ENCODE measurements at places on chromosomes 3 and 15.

GRCh38 chr15:94761574-94761973, 530.2 kb downstream of the MCTP2 start:
- no peak for DNase-seq

DNA sequence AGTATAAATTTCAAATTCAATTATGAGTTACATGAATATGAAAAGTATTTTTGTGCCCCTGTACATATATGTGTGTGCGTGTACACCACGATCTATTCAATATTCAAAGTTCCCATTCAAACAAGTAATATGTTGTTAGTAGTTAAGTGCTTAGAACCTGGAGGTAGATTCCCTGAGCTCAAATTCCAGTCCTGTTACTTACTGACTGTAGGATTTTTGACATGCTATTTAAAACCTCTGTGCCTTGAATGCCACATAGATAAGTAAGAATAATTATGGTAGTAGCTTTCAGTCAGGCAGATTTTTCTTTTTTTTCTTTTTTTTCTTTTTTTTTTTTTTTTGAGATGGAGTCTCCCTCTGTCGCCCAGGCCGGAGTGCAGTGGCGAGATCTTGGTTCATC, 53.3 kb upstream of the CMSS1 start:
- no peak for DNase-seq

DNA sequence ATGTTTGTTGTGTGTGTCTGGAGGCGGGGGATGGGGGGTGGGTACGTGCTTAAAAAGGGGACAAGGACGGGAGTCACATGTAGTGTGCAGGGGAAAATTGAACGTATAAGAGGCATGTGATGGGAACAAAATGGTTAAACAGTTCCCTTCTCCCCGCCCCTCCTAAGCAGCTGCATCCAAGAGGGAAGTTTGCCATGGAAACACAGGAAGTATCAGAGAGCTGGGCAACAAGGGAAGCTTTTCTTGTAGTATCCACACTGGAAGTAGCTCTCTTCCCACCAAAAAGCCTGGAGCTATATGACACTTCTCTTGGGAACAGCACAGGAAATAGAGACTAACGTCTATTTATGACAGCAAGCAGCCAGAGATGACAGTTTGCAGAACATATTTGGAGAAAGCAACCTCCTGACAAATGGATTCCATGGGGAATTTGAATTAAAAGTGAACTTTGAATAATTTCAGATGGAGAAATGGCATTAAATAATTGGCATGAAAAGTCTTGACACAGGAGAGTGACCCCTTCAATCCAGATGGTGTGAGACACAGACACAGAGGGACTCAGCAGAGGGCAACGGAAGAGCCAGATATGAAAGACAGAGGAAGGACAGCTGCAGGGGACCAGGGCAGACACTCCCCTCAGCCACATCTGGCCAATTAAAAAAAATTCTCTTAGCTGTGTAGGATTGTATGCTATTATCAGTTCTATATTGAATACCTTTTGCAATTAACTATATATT, 294.2 kb upstream of the TBL1XR1 start:
- DNase-seq, result no peak

DNA sequence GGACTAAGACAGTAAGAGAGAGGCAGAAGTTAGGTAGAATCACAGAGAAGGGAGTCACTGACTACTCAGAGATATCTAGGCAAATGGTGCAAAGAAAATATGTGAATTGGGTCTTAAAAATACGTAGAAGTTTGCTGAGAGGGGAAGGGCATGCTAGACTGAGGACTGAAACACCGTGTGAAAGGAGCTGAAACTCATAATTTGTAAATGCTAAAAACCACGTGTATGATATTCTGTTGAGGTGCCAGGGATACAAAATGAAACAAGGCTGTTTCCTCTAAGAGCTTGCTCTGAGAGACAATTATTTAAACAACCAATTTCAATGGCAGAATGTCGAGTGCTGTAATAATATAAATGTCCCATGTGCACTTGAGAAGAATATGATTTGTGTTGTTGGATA, 47.2 kb downstream of the NCK1 start:
- DNase-seq, result no peak

- no peak for DNase-seq
Observed at GRCh38 chr3:173096140-173096539, 44.9 kb downstream of the SPATA16 start.

DNA sequence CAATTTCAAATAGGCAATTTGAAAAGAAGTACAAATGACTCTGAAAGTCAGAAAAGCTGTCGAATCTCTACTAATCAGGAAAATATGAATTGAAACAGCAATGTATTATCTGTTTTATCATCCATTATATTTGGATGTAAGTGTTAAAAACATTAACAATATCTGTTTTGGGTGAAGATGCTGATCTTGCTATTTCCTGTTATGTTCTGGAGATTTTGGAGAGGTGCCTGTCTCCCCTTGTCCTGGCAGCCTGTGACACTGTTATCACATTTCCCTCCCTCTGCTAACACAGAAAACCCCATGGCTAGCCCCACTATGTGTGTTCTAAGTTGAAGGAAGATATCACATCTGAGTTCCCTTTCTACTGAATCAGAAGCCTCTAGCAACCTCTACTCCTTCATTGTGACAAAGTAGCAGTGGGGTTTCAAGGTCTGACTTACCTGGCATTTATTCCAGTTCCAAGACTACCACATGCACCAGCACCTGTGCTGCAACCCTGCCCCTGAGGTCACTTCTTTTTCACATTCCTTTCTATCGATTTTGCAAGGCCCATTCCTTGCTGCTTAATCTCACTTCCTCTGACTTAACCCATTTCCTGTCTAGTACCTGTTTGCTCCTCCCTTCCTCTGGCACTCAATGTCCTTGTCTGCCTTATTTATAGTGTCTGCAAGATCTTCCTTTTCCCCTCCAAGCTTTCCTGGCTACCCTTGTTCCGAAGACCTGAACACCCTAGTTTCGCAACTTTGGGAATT, 95.5 kb upstream of the COL8A1 start:
- DNase-seq, result no peak

- DNase-seq, result no peak
Observed at GRCh38 chr3:53536282-53536681, 41.9 kb downstream of the CACNA1D start.

DNA sequence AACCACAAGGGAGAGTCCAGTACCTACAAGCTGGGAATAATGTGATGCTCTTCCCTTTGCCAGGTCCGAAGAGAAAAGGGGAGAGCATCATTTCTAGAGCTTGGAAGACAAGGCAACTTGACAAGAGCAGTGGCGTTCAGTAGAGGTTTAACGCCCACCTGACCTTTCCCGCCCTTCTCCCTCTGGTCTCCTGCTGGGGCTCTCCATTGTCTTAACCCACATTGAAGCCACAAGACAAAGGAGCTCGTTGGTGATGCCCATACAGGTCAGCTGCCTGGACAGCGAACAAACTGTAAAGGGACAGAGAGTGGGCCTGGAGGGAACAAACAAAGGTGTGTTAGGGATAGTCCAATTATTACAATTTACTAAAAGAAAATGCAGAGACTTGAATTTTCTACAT, 13.1 kb upstream of the DUT start:
- DNase-seq, result no peak

GRCh38 chr15:67094001-67094826, 28.8 kb downstream of the SMAD3 start:
- no peak for DNase-seq

DNA sequence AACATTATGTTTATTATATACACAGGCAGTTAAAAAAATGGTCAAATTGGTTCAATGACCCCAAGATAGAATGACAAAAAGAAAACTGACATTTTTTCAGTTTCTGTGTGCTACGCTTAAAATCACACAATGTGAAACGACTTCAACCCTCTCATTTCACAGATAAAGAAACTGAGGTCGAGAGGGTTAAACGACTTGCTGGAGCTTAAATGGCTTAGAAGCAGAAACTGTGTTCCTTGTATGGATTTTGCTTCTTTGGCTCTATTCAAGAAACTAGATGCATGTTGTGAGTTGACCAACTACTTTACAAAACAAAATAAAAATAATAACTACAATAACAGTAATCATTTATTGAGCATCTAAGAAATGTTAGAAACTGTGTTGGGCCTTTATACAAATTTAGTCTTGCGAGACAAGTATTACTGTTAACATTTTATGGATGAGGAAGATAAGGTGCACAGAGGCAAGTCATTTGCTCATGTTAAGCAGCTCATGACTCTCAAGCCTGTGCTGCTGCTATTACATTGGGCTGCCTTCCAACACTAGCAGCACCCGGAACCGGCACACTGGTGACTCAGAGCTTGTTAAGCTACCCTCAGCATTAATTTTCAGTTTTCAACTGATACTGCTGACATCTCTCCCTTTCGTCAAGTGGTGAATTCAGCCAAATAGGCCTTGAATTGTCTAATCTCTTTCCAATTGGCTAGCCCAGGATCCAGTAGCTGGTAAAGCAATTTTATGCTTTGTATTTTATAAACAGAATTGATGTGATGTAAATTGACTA, 487.6 kb downstream of the NAALADL2 start:
- DNase-seq, result no peak

DNA sequence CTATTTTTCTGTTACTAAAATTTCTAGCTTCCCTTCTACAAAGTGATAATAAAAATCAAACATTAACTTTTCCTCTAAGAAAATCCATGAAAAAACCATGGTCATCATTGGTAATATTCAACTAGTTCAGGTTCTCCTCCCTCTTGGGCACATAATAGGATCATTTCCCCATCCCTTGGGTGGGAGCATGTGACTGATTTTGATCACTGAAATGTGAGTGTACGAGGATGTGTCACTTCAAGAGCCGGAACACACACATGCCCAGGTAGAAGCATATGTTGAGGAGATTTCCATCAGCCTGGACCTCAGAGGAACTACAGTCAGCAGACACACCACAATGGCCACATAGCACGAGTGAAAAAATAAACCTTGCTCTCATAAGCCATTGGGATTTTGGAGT, 36.1 kb downstream of the AP3S2 start:
- no peak for DNase-seq

GRCh38 chr15:76321171-76321570, 9.9 kb upstream of the ETFA start:
- no peak for DNase-seq

GRCh38 chr15:50261981-50262380, 3.5 kb downstream of the HDC start:
- no peak for DNase-seq

GRCh38 chr3:151491525-151491924, 30.7 kb upstream of the IGSF10 start:
- DNase-seq, result no peak

GRCh38 chr3:123082370-123083065, 15.7 kb downstream of the PDIA5 start:
- DNase-seq, result no peak

- no peak for DNase-seq
Observed at GRCh38 chr3:151770956-151771355, 37.2 kb downstream of the AADACL2 start.

GRCh38 chr3:100402891-100403290, 1.6 kb downstream of the LNP1 start:
- DNase-seq, result no peak

DNA sequence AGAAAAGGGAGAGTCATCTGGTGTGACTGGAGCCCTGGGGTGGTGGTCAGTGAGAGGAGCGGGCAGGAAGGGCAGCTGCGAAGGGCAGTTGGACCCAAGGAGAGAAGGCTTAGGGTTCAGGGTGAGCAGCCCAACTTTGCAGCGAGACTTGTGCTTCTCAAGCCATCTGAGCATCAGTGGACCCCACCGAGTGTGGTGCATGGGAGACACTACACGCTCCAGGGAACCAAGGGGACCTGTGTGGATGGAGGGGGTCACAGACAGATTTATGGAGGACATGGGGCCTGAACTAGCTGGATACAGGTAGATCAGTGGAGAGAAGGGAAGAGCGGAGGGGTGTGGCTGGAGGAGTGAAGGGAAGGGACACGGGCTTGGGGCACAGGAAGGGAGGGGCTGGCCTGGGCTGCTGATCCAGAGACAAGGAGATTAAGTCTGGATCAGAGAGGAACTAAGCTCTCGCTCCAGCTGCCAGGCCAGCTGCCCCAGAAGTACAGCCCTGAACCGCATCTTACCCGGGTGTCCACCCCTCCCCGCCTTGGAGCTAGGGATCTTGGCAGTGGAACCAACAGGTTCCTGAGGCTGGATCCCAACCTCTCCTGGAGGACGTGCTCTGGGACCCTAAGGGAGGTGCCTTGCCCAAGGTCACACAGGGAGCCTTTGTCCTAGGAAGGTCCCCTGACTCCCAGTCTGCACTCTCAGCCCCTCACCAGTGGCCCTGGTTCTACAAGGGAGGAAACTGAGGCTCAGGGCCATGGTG, 120.5 kb downstream of the CORO2B start:
- DNase-seq, result no peak

DNA sequence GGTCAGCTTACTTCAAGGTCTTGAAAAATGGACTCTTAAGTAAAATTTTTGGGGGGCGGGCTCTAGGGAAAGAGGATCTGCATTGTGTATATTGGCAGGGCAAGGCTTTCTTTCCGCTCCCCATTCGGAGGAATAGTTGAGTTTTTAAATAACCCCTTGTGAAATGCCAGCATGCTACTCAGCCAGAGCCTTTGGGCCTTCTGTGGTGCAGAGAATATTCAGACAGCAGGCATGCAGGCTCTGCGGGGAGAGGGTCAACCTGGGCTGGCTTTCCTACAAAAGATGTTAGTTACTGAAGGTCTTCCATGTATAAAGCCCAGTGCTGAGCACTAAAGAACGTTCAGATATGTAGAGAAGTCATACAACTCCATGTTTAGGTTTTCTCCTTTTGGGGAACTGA, 40.6 kb downstream of the ADAMTSL3 start:
- DNase-seq, result no peak

DNA sequence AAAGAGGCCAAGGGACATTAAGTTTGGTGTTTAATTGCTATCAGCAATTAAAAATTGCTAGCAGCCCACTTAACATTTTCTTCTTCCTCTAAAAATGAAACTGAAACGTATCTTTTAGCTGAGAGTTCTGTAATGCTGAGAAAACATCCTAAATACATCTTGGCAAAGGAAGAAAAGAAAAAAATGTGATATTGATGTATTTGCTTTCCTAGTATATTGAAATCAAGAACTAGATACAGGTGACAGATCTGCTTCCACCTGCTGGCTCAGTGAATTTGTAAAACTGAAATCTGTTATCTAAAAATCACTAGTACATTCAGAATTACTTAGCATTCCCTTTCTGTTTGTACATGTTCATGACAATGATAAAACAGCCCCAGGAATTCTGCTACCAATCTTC, 283.2 kb downstream of the ZBTB20 start:
- DNase-seq, result no peak

GRCh38 chr3:22007368-22007767, 256.4 kb upstream of the ZNF385D start:
- no peak for DNase-seq

All from CD4-positive, alpha-beta T cell treated with Interleukin-15 for 4 hours (primary cell).